Mesendoderm (in vitro differentiated cells): ENCODE measurements at places on chromosomes 12 and 14.

GRCh38 chr12:120538281-120539156 is 4.4 kb downstream of the RNF10 start:
- DNase-seq: no peak

DNA sequence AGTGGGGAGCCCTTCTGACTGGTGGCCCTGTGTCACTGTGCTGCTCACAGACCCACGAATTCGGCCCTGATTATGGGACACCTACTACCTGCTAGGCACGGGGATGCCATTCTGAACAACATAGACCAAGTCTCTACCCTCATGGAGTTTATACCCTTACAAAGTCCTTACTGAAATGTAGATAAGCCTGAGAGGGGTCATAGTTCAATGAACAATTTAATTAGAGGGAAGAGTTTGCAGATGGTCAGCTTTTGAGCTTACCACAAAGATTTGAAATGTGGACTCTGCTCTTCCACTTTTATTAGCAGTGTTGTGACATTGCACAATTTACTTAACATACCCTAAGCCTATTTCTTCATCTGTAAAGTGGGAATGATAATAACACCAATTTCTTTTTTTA is 161.1 kb downstream of the MYRFL start:
- DNase-seq: no peak

DNA sequence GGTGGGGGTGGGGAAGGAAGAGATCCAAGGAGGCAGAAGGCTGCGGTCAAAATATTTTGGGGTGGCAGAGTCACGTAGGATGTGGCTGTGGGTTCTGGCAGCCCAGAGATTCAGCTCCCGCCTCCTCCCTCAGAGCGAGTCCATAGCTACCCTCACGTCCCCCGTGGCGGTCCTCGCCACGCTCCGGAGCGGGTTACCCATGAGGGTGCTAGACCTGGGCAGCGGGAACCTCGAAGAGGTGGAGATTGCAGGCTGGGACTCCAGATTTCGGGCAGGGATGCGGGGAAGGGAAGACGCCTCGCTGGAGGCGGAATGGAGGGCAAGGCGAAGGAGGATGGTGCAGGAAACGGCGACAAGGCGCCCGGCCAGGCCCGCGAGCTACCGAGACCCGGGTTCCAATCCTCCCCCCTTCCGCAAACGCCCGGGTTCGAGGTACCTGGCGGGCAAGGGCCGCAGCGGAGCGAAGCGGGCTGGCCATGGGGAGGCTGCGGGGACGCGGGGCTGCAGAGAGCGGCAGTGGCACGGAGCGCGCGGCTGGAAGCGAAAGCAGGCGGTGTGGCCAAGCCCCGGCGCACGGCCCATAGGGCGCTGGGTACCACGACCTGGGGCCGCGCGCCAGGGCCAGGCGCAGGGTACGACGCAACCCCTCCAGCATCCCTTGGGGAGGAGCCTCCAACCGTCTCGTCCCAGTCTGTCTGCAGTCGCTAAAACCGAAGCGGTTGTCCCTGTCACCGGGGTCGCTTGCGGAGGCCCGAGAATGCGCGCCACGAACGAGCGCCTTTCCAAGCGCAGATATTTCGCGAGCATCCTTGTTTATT is 46.2 kb downstream of the BCAT1 start:
- peak; percentile 75 for DNase-seq

DNA sequence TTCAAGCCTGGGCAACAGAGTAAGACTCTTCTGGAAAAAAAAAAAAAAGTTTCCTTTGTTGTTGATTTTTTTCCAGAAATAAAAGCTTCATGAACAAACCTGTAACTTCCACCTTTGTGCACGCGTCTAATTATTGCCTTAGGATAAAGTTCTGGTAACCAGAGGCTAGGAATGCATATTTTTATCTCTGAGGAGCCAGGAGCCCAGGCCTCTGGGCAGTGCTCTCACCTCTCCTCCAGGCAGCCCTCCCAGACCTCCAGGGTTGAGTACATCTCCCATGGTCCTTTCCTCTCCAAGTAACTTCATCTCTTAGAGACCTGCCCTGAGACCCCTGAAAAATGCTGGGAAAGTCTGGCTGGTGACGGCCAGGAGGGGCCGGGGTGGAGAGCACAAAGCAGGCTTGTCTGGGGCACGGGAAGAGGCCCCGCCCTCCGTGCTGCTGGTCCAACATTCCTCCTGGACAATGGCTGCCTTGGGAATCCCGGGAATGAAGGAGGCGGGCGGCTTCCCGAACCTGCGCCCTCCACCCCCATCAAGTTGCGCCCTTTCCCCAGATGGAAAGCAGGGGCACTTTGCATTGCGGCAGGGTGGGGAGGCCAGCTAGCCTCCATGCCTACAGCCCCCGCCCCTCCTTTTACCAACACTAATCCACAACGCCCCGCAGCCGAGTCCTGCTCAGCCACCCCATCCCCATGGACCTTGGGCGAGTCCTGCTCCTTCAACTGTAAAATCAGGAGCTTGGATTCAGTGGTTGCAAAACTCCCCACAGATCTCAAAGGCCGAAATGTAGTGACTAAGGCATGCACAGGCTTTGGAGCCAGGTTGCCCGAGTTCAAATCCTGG is 7.3 kb upstream of the FIGNL2 start:
- DNase-seq: peak; percentile 88
